ENCODE measurements at places on chromosomes 6 and 20.

DNA sequence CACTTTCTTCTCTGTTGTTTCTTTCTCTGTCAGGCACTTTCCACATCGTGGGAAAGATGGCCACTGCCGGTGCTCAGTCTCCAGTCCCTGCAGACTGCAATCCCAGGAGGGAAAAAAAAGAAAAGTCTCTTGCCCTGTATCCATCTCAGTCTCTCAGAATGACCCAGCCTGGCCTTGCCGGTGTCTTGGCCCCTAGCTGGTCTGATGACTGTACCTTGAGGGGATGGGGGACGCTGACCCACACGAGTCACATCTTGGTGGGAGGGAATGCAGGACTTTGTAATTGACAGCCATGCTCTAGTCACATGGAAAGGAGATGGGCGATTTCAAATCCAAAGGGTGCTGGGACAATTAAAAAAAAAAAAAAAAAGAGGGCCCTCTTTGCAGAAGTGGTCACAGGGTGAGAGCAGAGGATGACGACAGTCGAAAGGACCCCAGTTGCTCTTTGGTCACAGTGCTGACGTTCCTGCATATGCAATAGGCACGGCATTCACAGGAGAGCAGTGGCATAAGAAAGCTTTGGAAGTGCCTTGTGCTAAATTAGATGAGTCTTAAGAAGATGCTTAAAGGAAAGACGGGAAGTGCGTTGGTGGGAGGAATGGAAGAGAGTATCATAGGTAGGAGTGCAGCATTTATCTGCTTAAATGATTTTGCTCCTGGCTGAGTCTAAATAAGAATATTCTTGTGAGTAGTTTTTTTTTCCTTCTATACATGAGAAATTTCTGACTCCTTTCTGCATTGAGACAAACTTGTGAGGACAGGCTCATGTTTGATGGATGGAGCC lies 63.9 kb upstream of the AKAP12 start:
- DNase-seq: no peak

DNA sequence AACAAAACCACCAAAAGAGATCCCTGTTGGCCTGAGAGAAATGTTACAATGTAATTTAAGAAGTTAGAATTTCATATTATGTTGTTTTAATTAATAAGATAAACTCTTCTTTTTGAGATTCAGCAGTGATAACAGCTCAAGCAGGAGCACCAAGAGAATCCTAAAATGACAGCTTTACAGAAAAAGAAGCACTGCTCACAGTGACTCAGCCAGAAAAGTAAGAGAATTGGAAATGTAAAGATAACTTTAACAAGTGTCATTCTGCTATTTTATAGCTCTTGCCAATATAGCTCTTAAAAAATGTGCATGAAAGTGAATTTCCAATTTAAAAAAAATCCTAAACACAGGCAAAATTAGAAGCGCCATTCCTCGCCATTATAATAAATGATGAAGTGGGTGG lies 111.3 kb downstream of the UBE3D start:
- DNase-seq: no peak

DNA sequence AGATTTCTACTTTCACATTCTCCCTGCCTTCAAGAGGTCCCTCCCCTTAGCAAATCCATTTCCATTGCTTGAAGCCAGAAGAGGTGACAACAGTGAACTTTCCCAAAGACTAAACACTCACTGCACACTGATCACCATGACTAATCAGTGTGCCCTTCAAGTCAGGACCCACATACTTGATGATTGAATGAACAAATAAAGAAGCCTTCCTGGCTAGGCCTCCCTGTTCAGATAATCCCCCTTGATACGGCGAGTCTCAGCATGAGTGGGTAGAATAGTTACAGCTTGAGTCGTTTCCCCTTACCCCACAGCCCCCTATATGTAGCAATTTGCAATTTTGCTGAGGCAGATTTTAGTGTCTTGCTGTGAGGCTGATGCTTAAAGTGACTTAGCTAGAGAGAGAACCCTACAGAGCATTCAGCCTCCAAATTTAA lies 102.2 kb downstream of the UNC5CL start:
- DNase-seq: no peak

DNA sequence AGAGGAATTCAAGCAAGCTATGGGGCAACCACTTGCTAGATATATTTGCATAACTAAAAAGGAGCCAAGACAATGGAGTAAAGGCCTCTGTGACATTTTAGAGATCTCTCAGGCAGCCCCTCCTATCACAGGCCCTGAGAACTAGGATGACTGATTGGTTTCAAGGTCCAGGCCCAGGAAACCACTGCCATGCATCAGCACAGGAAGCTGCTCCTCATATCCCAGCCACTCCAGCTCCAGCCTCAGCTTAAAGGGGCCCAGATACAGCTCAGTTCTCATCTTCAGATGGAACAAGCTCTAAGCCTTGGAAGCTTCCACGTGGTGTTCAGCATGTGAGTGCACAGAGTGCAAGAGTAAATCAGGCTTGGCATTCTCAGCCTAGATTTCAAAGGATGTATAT lies 21.1 kb upstream of the THBS2 start:
- no peak for DNase-seq

DNA sequence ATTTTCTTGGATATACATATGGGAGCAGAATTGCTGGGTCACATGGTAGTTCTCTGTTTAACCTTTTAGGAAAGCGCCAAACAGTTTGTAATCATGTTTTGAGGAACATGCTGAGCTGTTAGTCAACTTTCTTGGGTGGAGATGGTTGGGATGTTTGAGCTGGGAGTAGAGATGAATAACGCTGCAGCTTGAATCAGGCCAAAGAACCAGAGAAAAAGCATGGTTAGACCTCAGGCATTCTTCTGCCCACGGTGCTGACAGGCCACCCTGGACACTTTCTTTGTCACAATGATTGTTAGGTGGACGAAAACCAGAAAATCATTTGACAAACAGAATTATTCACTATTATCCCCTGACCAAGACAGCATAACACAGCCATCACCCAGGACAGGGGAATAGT lies 66.8 kb downstream of the PRDM1 start:
- no peak for DNase-seq

DNA sequence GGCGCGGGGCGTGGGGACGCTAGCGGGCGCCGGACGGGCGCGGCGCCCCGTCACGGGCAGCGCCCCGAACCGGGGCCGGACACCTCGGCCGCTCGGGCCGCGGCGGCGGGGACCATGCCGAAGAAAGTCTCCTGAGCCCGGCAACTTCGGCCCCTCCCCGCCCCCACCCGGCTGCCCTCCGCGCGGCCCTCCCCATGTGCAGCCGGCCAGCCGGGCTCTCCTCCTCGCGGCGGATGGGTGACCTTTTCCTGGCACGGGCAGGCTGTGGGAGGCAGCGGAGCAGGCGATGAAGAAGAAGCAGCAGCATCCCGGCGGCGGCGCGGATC lies 278 bp downstream of the UST start:
- DNase-seq: no peak

- no peak for DNase-seq
These were observed 42.7 kb downstream of the FAM50B start for GRCh38 chr6:3891883-3892282.

DNA sequence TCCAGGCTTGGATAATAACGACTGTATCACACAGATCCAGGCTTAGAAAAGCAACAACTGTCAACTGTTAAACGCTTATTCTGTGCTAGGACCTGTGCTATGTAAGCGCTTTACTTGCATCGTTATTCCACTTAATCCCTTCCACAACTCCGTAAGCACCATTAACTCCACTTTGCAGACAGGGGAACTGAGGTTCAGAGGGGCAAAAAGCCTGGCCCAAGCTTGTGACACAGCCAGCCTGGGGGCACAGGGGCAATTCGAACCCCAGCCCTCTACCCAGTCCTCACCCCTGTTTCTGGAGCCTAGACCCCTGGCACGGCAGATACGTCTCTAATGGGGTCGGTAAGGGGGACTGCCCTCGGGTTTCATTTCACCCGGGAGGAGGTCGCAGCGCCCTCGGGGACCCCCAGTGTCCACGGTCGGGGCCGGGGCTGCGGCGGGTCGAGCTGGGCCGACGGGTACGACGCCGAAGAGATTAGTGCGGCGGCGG lies 411 bp downstream of the DSN1 start:
- DNase-seq: no peak

DNA sequence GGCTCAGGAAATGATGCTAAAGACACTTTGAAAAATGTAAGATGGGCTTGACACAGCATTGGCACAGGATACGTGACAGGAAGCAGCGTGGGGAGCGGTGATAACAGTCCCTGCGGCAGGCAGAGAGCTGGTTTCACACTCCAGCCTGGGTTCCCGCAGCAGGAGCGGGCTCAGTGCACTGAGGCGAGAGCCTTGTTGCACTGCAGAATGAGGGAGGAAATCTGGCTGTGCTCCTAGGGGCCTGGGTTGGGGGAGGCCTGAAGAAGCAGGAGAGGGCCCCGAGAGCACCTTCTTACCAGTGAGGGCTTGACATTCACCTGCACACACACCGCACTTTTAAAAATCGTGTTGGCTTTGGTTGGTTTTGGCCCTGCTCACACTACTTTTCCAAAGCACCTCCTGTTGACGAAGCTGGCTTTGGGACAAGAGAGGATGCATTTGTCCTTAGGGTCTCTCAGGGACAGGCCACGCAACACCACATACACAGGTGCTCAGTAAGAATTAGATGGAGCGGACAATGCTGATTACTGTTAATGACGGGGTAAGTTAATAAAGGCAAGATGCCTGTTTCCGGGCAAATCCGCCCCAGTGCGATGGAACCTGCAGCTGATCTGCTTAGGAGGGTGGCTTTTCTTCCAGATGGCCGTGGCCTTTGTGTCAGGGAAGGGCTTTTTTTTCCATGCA lies 49.4 kb upstream of the ARMC2 start:
- peak; percentile 71 for DNase-seq

DNA sequence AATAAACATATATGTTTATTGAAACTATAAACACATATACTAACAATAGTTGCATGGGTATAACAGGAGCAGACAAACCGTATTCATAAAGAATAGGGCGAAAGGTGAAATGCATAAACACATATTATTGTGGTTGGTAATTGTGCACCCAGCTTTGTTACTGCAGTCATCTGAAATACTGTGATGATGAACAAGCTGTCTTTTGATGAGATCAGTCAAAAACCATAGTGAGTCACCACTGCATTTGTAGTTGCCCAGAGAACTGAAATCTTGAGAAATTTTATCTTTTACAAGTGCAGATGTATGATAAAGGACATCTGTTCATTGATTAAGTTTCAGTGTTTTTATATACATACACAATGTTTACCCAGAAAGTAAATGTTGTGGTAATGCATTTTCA lies 133.7 kb downstream of the MYO6 start:
- DNase-seq: no peak

- DNase-seq: no peak
These were observed 81.0 kb downstream of the FKBP5 start for GRCh38 chr6:35607517-35608233.

DNA sequence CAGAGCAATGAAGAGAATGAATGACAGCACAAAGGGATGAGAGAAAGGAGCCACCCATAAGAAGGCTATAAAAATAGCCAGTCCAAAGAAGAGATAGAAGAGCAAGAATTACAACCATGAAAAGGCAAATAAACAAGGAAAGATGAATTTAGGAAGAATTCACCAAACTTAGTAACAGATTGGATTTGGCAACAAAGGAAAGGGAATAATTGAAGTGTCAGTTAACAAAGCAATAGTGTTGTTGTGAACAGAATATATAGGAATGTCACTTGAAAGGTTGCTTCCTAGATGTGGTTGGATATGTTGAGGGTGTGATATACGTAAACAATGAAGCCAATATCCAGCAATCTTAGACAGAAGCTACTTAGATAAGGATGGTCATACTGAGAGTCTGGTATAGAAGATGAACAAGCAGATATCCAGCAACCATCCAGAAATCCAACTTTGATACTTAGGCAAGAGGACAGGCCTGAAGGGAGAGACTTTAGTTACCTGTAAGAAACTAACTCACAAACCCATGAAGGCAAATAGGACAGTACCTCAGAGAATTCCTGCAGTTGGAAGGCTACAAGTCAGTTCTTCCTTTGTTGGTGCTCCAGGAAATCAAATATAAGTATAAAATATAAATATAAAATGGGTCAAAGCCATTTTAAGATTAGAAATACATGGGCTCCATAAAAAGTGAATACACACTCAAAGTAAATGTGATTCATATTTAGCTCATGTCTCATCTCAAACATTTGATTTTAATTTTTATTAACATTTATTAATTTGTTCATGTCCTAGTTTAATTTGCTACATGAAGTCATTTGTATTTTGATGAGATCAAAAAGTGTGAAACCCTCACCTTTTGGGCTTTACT lies 106.5 kb downstream of the HFE start:
- DNase-seq: no peak

GRCh38 chr20:62360854-62361798 lies 6.0 kb downstream of the LAMA5 start:
- no peak for DNase-seq

DNA sequence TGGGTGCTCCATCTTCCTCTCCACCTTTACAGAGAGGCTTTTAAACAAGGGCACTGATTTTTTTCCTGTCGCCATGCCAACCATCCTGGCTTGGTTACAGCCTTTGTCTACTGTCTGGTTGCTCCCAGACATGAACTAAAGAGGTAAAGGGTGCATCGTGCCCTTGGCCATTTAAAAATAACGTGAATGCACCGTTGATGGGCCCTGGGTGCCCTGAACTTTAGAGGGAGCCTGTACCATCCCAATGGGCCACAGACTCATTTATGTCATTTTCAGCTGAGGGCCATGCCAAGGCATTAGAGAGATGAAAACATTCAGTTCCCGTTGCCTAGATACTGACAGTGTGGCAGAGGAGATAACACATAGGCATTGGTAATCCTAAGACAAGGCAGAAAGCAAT lies 23.3 kb downstream of the TMC2 start:
- DNase-seq: no peak

GRCh38 chr20:36010825-36011224 lies 42.4 kb downstream of the CNBD2 start:
- no peak for DNase-seq

- DNase-seq: no peak
These were observed 23.1 kb upstream of the VIP start for GRCh38 chr6:152727507-152727906.

DNA sequence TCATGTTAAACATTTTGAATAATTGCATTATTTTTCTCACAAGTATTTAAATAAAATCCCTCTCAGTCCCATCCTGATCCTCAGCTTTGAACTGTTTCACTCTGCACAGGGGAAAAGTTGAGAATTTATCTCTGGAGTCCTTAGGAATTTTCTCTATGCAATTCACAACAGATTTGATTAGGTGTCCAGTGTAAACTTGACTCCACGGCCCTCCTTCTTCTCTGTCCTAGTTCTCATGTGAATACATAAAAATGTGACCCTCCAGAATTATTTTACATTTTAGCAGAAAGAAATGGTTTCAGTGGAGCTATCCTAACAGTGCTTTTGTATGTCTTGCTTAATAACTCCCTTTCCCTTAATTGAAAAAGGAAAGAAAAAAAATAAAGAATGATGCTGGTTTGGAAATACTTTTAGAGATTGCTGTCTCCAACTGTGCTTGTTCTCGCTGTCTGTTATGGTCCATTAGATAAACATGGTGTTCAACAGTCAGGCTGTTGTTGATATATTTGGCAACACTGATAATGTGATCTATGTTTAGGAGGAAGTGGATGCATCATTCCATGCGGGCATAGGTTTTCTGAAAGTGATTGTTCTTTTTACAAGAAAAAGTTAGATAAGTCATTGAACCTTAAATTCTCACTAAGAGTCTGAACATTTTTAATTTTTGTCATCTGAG lies 599.4 kb upstream of the CITED2 start:
- DNase-seq: no peak

GRCh38 chr6:158954753-158955152 lies 45.2 kb downstream of the RSPH3 start:
- DNase-seq: no peak
